ENCODE measurements at places on chromosomes 16 and 17.

DNA sequence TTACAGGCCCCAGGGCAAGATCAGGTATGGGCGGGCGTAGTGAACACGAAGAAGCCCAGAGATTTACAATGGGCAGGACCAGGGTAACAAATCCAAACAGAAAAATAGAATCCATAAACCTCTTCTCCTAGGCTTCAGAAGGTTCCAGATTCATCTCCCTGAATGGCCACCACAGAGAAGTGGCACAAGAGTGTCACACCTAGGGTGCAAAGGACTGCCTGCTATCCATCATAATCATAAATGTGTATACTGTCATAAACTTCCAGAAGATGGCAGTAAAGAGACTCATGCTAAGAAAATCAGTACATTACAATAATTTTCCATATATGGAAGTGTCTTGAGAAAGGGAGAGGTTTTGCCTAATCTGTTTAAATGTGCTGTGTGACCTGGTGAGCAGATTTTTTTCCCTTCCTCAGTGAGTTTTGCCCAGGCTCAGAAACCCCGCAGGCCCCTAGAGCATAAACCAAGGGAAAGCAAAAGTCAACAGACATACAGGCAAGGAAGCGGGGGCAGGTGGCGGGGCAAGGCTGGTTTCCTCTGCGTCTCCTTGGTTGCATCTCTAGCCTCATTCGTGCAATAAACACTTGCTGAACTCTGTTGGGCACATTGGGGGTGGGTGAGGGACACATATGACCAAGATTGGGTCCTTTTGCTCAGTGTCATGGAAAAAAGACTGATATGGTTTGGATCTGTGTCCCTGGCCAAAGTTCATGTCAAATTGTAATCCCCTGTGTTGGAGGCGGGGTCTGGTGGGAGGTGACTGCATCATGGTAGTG is 92.0 kb upstream of the CDH5 start:
- peak; percentile 42 for DNase-seq

- DNase-seq = peak; percentile 79
Observed at GRCh38 chr17:45149037-45149668, 878 bp downstream of the HEXIM1 start.

GRCh38 chr17:51461578-51462004 is 201.2 kb downstream of the UTP18 start:
- DNase-seq = peak; percentile 97

GRCh38 chr17:38578229-38579082 is 27.3 kb downstream of the SRCIN1 start:
- no peak for DNase-seq

- DNase-seq = no peak
Observed at GRCh38 chr17:40475234-40475908, 26.1 kb downstream of the TNS4 start.

- DNase-seq = peak; percentile 81
Observed at GRCh38 chr16:89701425-89702406, at the start of gene SPATA2L. Gene SPATA2L (minus strand): TSS chr16:89701705. CDS start chr16:89701232, 473 bp downstream.

DNA sequence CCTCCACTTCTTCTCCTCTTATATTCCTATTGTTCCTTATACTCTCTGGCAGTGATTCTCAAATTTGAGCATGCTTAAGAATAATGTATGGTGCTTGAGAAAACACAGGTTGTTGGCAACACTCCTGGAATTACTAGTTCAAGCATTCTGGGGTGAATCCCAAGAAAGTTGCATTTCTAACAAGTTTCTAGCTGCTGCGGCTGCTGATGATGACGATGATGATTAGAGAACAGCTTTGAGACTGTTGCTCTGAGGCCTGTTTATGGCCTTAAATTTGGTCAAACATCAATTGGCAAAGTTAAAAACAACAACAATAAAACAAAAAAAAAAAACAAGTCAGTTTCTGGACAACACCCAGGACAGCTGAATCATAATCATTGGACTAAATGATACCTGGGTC is 961.9 kb downstream of the CDH11 start:
- DNase-seq = no peak

GRCh38 chr17:8080799-8081219 is 6.7 kb downstream of the ALOX12B start:
- DNase-seq = no peak

DNA sequence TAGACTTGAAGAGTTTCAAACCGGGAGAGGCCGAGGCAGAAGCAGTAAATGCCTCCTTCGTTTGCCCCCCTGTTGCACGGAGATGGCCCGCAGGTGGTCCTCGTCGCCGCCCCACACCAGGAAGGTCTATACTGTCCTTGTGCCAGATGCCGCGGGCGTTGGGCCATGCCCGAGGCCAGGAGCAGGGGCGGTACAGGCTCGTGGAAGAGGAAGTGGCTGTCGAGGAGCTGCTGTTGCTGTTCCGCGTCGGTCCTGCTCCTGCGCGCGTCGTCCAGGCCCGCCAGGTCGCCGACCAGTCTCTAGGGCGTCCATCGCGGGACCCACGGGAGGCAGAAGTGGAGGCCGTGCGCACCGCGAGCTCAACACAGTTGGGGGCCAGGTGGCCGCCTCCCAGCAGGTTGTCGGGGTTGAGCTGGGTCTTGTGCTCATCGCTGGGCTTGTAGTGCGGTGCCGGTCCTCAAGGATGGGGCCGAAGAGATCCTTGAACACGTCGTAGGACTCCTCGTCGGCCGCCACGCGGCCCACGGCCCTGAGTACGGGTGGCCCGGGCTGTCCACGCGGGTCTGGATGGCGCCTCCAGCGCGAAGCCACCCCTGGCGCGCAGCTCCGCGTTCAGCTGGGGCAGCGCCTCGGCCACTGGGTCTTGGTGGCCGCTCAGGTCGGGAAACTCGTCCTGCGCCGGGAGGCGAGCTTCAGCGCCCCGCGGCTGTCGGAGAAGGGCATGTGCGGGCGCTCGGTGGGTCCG is 13.1 kb upstream of the C16orf87 start:
- DNase-seq = no peak

- DNase-seq = no peak
Observed at GRCh38 chr17:41009936-41010335, 1.0 kb upstream of the KRTAP3-1 start.

GRCh38 chr17:50260501-50260911 is 13.8 kb upstream of the TMEM92 start:
- no peak for DNase-seq

- no peak for DNase-seq
Observed at GRCh38 chr16:9345880-9346279, 254.4 kb downstream of the HAPSTR1 start.

DNA sequence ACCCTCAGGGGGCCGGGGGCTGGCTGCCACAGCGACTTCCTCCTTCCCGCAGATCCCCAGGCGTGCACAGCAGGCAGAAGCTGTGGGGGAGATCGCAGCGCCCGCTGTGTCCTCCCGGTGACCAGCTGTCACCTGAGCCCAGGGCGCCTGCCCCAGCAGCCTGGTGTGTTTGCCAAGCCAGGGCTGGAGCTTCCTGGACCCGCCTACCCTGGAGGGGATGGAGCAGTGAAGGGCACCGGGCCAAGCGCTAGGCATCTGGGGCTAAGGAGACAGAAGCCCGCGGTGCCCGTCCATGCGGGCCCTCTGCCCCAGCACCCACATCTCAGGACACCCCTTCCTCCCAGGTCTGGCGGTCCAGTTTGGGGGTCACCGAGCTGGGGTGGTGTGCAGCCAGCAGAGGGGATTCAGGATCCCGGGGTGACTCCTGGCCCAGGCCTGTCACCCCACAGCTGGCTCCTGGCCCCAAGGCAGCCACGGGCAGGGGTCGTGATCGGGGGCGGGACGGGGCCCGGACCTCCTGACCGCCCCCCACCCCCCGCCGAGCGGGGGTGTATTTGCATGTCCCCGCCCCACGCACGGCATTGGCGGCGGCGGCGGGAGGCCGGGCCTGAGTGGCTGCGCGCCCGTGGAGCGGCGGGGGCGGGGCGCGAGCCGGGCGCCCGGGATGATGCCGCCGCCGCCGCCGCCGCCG is at the start of gene RAB26:
Gene RAB26 (plus strand): TSS at position 645 of the 691 bp plus-strand sequence. CDS start 159 bp downstream, outside the sequence.
- DNase-seq = peak; percentile 81

- DNase-seq = no peak
Observed at GRCh38 chr17:17957584-17957916, 14.7 kb downstream of the TOM1L2 start.

GRCh38 chr16:85384833-85385462 is 228.2 kb upstream of the GSE1 start:
- DNase-seq = peak; percentile 58

DNA sequence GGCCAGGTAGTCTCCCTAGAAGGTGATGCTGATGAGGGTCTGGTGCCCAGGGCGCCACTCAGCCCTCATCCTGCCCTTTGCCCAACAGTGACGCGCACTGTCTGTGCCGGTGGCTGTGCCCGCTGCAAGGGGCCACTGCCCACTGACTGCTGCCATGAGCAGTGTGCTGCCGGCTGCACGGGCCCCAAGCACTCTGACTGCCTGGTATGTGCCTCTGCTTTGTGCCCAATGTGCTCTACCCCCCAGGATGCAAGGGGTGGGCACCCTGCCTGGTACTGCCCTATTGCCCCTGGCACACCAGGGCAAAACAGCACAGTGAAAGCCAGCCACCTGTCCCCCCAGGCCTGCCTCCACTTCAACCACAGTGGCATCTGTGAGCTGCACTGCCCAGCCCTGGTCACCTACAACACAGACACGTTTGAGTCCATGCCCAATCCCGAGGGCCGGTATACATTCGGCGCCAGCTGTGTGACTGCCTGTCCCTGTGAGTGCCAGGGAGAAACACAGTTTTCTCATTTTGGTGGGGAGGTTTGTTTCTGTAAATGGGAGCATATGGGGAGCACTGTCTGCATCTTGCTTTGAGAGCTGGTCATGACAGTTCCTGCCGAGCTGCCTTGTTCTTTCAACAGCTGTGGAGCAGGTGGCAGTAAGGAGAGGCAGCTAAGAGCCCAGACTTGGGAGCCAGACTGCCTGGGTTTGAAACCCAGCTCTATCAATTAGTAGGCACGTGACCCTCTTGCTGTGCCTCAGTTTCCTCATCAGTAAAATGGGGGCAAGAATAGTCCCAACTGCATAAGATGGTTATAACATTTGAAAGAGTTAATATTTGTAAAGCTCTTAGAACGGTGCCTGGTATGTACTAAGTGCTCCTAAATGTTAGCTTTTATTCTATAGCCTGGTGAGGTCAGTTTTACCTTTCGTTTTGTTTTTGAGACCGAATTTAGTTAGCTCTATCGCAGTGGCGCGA is 10.4 kb downstream of the ERBB2 start:
- peak; percentile 37 for DNase-seq

DNA sequence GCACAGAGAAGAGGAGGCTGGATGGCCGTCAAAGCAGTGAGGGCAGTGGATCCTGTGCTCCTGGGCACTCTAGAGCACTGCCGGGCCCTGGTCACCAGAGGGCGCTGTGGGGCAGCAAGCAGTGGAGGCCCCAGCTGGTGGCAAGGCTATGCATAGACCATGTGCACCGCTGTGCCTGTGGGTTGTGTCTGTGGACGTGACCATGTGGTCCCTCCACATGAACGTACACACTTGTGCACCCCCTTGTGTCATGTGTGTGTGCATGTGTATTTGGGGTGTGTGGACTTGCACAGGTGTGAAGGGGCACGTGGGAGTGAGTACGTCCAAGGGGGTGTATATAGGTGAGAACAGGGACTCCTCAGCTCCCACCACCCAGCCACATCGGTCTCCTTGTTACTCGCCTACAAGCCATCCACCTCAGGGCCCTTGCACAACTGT is 4.4 kb upstream of the MAP2K3 start:
- DNase-seq = peak; percentile 75

- no peak for DNase-seq
Observed at GRCh38 chr17:47716375-47716774, 16.7 kb upstream of the TBX21 start.

DNA sequence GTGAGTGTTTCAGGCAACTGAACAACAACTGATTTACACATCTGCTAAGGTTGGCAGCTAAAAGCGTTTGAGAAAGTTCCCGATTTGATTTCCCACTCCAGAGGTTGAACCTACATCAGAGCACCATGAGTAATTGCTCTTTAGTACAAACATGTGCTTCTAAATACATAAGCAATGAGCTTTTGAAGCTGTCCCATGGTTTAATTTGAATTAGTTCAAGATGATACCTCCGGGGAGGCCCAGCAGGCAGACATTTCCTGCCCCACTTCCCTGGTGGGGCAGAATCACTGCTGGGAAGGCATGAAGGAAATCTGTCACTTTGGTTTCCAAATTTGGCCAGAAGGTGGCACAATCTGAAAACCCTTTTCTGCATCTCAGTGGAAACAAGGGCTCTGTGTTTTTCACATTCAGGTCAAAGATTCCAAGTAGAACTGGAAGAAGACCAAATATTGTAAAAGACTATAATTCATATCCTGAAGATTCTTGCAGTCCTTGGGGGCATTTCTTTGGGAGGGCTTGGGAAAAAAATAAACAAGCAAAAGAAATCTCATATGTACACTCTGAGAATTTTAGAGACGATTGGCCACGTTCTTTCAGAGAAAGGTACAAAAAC is 176.2 kb upstream of the FAM20A start:
- peak; percentile 49 for DNase-seq

DNA sequence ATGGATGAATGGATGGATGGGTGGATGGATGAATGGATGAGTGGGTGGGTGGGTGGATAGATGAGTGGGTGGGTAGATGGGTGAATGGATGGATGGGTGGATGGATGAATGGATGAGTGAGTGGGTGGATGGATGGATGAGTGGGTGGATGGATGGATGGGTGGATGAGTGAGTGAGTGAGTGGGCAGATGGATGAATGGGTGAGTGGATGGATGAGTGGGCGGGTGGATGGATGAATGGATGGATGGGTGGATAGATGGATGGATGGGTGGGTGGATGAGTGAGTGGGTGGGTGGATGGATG is 6.4 kb upstream of the KATNB1 start:
- no peak for DNase-seq

DNA sequence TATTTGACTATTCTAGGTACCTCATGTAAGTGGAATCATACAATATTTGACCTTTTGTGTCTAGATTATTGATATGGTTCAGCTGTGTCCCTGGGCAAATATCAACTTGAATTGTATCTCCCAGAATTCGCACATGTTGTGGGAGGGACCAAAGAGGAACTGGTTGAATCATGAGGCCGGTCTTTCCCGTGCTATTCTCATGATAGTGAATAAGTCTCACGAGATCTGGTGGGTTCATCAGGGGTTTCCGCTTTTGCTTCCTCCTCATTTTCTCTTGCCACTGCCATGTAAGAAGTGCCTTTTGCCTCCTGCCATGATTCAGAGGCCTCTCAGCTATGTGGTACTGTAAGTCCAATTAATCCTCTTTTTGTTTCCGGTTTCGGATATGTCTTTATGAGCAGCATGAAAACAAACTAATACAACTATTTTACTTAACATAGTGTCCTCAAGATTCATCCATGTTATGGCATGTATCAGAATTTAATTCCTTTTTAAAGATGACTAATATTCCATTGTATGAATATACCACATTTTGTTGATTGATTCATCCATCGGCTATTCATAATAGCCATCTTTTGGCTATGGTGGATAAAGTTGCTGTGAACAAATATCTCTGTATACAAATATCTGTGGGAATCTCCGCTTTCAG is 129.1 kb downstream of the FTO start:
- no peak for DNase-seq

DNA sequence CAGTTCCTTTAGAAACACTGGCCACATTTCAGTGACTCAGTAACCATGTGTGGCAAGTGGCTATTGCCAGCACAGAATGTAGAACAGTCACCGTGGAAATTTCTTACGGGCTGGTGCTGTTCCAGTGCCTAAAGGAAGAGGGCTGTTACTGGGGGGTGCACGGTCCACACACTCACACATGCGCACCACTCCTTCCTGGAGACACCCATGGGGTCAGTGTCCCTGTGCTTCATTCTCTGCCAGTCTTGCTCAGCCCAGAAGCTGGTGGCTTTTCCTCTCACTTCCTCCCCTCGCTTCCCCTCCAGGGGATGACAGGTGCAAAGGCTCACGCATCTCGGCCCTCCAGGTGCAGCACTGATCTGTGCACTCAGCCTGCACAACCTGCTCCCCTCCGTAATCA is 115.6 kb downstream of the CCDC182 start:
- DNase-seq = no peak

Measured in NCI-H1694 treated with DMSO at 0.1 percent for 48 hours (cell line).